H7 (cell line): ENCODE measurements at places on chromosomes 1 and 21.

DNA sequence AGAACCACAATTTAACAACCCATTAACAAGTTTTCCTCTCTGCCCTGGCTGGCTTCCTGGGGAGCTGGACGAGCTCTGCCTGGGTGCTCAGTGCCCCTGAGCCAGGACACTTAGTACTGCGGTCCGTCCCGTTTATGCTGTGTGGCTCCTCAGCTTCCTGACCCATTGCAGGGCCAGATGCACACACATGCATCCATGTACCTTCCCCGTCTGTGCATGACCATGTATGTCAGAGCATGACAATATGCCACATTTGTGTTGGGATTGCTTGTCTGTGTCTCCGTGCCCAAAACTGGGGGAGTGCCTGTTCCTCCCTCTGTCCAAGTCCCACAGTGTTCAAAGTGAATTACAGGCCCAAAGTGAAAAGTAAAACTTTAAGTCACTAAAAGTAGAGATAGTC lies 9.7 kb upstream of the TFF3 start:
- no peak for DNase-seq

DNA sequence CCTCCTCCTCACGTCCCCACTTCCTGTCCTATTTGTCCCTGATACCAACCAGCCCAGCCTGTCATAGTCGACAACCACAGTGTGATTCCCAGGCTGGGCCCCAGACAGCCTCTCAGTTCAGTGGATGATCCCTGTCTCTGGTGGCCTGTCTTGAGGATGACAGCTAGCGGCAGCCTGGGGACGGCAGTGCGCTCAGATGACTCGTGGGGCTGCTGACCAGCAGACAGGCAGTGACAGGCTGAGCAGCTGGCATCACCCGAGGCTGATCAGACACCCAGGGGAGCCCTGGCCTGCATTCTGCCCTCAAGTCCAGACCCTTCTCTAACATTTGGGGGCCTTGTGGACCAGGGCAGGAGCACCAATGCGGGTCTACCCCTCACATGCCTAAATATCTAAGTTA lies 21.0 kb downstream of the NKAIN1 start:
- no peak for DNase-seq

DNA sequence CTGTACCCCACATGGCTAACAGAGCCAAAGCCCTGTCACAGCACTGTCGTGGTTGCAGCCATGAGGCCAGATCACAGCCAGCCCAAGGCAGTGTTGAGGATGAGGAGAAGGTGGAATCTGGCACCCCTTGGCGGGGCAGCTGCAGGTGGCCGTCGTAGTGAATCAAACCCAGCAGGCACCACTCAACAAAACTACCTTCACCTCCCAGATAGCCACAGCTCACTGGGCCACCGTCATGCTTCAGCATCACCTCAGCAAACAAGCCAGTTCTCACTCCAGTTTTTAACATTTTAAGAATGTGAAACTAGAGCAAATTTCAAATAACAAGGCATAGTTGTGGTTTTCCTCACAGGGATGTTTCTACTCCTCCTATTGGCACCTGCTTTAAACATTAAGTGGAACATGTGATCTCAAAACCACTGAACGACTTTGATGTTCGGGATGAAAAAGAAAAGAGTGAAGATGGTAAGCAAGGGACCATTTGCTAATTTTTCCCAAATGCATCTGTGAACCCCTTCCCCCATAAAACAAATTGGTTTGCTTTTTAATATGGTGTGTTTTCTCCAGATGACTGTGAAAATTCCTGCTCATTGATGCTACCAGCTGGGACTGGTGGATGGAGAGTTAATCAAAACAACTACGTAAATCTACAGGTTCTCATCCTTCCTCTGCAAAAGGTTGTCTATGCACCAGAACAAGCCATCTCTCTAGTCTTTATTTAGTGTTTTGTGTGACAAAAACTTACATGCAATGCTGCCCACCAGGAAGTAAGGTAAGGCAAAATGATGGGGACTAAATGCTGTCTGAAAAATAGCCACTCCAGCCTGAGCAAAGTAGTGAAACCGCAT lies 45.5 kb downstream of the TOR1AIP2 start:
- DNase-seq = no peak

DNA sequence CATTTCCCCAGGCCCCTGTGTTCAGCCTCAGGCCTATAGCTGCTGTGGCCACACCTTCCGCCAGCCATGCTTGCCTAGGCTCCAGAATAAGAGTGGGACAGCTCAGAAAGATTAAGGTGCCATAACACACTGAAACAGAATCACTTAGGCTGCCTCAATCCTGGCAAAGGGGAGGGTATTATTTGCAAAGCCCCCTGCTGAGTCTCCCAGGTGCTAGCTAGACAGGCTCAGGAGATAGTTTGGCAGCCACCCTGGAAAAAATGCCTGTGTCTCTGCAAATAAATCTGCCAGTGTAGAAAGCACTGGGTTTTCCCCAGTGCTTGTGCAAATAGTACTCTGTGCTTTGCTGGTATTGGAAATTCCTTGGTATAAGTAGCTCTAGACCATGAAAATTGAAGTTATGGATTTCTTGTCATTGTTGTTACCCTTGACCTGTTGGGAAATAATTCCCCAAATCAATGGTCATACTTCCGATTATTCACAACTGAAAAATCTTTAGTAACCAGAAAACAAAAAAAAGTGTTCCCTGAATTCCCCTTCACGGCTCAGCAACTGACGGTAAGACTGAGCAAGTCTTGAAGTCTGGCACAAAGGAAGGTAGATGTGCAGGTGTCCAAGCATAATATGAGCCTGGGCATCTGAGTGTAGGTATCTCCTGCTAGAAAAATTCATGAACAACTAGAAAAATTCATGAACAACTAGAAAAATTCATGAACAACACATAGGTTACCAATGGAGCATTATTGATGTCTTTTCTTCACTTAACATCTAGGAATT lies 56.9 kb downstream of the PROX1 start:
- peak; percentile 38 for DNase-seq

- DNase-seq = no peak
These were observed 19.3 kb downstream of the OBSCN start for GRCh38 chr1:228226956-228227791.

- no peak for DNase-seq
These were observed 27.9 kb downstream of the MATN1 start for GRCh38 chr1:30695439-30695841.

GRCh38 chr1:155253797-155254196 lies 1.5 kb downstream of the ENTREP3 start:
- DNase-seq = no peak

DNA sequence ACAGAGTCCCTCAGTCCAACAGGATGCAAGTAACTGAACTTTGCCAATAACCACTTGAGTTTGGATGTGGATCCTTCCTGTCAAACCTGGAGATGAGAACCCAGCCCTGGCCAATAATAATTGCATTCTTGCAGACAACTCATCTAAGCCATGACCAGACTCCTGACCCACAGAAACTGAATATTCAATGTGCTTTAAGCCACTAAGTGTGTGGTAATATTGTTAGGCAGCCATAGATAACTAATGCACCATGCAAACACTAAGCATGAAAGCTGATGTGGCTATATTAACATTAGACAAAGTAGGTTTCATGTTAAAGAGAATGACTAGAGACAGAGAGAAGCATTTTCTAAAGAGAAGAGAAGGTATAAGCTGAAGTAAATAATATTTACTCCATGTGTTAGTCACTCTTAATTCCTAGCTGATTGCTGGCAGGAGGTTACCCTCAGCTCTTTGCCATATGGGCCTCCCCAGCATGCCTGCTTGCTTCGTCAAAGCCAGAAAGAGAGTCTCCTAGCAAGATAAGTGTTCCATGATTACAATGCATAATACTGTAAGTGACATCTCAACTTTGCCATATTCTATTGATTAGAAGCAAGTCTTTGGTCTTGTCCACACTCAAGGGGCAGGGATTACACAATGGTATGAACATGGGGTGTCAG lies 276.4 kb upstream of the PLXNA2 start:
- DNase-seq = no peak

GRCh38 chr21:43295066-43295958 lies 126.5 kb downstream of the CRYAA start:
- DNase-seq = no peak
